T-helper 2 cell treated with Interferon-gamma antibody and Interleukin-4, amounts not matched to agents 5 μg/mL and 100 μg/mL, for 36 hours (primary cell): ENCODE measurements at places on chromosomes 16 and 17.

GRCh38 chr16:25411396-25412081, 153.9 kb upstream of the ZKSCAN2 start:
- no peak for DNase-seq

DNA sequence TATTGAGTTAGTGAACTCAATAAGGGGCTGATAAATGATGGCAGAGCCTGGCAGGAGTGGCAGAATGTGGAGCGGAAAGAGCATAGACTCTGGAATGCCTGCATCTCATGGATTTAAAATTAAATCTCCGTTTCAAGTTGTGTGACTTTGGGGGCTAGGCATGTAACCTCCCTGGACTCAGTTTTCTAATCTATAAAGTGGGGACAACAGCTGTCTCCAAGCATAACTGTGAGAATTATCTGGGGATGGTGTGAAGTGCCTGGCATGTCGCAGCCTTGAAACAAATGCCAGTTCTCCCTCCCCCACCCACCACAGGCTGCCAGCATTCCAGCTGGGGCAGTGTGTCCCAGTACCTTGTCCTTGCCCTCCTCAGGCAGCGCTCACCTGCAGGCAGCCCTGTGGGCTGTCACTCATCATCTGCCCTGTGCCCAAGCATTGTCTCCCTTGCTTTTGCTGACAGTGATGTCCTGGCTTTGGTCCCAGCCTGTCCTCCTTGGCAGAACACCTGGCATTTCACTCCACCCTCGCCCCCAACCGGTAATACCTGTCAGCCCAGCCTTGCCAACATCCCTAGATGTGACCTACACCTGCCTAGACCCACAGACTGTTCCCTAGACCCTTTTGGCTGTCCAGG, 129.6 kb downstream of the MRM1 start:
- DNase-seq = no peak

DNA sequence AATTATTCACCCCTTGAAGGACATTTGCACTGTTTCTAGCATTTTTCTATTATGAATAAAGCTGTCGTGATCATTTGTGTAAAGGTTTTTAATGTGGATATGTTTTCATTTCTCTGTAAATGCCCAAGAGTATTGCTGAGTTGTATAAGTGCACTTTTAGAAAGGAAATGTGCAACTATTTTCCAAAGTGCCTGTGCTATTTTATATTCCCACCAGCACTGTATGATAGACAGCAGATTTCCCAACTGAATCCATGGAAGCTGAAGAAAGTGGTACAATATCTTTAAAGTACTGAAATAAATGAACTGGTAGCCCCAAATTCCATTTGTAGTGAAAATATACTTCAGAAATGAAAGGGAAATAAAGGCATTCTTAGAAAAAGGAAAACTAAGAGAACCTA, 238.4 kb downstream of the BCAS3 start:
- DNase-seq = no peak

GRCh38 chr17:64488301-64488700, 8.6 kb downstream of the POLG2 start:
- DNase-seq = no peak

DNA sequence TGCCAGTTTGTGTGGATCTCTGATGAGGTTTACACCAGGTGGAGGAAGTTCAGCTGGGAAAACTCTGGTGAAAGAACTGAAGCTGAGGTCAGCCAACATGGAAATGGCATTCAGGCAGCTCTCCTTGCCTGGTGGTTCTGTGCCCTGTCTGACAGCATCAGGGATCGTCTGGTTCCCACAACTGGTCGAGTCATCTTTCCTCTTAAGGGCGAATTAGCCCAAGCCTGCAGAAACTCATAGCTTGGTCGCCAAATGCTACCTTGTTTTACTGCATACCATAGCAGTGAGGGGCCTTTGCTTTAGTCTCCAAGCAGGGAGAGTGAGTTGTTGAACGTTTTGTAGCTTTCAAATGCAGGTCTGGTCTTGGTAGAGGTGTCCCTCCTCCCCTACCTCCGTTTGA, 7.2 kb downstream of the PLCG2 start:
- DNase-seq = no peak

DNA sequence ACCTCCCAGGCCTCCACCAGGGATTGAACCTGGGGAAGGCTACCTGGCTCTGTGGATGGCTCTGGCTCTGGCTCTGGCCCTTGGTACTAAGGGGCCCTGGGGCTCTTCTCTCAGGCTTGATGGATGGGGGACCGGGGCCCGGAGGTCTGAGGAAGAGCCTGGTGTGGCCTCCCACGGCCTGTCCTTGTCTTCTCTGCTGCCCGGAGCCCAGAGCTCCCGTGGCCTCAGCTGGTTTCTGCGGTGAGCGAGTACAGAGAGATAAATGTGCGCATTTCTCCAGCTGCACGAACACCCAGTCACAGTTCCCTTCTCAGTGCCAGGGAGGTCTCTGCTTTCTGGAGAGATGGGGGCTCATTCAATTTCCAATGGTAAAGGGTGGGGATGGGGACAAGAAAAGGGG, 9.2 kb downstream of the MGAT5B start:
- no peak for DNase-seq

DNA sequence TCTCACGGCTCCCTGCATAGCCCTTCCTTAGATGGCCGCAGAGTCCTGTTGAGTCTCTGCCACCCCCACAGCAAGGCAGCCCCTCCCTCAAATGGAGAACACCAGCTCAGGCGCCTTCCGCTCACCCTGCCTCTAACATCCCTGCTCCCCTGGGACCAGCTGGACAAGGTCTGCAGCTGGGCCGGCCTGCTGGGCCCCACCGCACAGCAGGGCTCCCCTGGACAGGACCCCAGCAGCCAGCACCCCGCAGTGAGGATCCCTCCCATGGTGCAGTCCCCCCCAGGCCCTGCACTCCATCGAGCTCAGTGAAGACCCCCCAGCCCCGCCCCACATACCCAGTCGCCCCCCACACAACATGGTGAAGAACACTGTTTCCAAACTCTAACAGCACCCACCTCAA, 10.2 kb downstream of the ATP2A3 start:
- DNase-seq = no peak

DNA sequence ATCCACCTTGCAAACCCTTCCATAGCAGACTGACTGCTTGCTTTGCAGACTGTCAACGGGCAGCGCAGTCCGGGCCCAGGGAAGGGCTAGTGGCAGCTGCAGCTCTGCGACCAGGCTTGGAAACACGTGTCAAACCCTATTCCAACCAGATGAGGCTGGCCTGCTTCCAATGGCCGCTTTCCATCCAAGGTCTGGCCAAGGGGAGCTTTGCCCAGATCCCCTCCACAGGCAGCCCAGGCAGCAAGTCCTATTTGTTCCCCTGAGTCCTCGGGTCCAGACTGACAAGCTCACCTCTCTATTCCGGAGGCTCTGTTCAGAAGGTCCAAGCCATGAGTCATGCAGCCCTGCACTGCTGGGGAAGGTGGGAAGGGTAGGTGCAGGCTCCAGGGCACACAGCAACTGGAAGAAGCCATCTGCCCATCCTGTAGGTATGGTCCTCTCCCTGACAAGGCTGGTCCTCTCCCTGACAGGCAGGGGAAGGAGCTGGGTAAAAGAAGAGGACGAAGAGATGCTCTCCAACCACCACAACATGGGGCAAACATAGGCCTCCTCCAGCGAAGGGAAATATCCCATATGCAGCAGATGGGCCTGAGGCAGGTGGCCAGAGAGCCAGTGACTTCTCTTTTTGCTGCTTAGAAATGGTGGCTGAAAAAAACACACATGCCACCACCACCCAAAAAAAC, 22.6 kb upstream of the AXIN2 start:
- DNase-seq = no peak

DNA sequence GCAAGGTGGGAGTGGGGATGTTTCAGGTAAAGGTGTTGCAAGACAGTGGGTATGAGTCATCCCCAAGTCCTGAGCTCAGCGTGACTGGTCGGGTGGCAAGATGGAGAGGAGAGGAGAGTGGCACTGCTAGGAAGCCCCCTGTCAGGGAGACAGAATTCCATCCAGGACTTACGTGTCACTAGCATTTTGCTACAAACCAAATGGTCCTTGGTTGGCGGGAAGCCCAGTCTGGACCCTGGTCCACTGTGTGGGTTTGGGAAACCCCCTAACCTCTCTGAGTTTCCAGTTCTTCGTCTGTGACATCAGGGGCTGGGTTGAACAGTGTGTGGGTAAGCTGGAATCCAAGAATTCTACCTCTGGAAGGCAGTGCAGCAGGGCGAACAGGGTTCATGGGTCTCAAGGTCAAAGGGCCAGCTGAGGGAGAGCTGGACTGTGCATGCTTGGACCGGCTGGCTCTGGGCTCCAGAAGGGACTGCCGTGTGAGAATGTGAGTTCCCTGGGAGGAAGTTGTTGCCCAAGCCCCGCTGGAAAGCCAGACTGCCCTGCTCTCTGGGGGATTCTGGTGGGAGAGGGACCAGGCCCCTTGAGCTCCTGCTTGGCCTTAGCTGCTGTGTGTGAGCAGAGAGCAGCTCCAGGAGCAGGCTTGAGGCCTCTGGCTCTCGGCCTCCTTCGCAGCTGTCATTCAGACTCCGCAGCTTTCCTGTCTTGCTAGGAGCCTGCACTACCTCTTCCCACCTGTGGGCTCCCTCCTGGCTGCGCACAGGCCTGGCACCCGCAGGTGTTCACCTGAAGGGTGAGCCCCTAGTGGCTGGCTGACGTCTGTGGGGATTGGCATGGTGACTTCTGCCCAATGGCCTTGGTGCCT, 84.6 kb downstream of the NT5M start:
- no peak for DNase-seq

DNA sequence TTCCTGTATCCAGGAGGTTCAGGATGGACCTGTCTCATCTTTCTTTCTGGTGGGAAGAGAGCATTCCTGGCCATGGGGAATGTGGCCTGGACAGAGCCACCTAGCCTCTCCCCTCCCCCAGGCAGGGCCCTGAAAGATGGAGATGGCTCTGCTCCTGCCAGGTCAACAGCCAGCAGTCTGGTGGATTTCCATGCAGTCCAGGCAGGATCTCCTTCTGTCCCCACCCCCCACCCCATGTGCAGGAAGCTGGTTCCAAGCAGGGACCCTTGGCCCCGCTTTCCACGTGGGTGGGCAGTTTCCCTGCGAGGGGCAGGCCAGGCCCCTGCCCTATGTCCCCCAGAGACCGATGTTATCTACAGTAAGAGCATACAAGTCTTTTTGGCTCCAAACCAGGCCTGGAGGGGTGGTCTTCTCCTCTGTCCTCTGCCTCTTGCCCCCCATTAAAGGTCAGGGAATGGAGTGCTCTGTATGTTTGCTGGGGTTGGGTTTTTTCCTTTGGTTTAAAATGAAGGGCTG, 240.5 kb downstream of the SEC14L1 start:
- DNase-seq = no peak

- no peak for DNase-seq
Measured at GRCh38 chr17:21058098-21058893, 15.5 kb upstream of the USP22 start.

DNA sequence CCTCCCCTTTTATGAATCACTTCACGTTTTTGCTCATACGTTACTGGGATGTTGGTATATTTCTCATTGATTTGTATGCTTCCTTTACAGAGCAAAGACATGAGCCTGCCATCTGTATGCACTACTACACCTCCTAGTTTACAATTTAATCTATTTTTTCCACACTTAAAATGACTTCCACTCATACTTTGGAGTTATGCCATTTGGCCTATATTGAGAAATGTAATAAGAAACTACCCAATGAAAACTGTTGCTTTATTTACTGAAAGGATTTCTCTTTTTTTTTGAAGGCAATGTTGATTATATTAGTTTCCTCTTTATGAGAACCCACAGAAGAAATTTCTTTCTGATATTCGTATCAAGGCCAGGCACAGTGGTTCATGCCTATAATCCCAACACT, 43.1 kb downstream of the DUSP14 start:
- no peak for DNase-seq

DNA sequence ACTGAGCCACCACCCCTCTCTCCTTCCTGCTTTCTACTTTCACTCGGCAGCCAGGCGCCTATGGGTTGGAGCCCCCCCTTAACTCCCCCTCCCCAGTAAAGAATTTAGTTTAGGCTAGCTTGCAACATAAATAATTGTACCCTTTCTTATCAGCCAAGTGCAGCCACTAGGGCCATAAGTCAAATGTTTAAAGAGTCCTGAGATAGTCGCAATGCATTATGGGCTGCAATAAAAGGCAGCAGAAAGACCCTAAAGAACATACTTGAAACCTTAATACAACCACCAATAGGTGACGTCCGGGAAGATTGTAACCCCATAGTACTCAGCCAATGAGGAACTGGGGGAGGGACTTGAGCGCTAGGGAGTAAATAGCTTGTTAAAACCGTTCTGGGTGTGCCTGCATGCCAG, 40.5 kb downstream of the C16orf82 start:
- DNase-seq = no peak

DNA sequence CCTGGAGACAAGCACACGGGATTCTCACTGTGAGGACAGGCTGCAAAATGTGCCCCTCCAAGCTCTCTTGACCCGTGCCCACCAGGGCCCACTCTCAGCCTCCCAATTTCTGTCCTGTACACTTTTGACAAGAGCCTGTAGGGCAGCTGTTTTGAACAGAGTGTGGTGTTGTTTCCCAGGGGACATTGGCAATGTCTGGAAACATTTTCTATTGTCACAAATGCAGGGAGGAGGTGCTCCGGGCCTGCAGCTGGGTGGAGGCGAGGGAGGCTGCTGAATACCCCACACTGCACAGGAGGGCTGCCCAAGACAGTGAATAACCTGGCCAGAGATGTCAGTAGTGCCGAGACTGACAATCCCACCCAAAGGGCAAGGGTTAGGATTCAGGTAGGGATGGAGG, 10.5 kb downstream of the CEP295NL start:
- no peak for DNase-seq

- DNase-seq = no peak
Measured at GRCh38 chr16:66254751-66255150, 111.7 kb upstream of the CDH5 start.

GRCh38 chr17:72976971-72977770, 115.3 kb downstream of the SLC39A11 start:
- no peak for DNase-seq

- no peak for DNase-seq
Measured at GRCh38 chr16:84526794-84527531, 22.5 kb upstream of the MEAK7 start.

DNA sequence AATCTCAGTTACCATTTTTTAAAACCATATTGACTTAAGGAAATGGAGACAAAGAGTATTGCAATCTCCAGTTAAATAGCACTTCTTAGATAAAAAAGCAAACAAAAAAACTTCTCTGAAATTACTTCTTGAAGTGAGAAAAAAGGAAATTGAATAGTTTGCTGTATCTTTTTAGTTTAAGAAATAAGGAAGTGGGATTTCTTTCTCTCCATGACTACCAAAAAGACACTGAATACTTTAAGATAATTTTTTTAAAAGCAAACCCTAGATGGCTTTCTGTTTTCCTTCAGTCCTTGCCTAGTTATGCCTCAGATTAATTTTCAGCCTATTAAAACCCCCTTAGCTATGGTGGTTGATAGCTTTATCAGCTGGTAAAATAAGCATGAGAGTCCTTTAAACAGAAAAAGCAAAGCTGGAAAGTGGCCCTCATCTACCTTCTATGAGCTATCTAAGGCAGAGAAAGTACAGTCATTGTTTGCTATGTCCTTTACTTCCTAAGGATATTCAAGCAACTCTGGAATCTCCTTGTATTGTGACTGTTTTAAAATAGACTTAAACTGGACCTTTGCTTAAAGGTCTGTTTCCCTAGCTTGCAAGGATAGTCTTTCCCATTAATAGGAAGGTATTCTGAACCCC, 28.6 kb downstream of the TPPP3 start:
- no peak for DNase-seq

- DNase-seq = no peak
Measured at GRCh38 chr17:50681263-50682200, 26.2 kb downstream of the ANKRD40 start.
